Stimulated activated CD8-positive, alpha-beta memory T cell treated with anti-CD3 and anti-CD28 coated beads, Interleukin-4, amount 100 ng/mL, for 4 hours (primary cell): ENCODE measurements at places on chromosomes 1 and 21.

GRCh38 chr1:111803951-111804350 is 48.2 kb downstream of the DDX20 start:
- DNase-seq: no peak

DNA sequence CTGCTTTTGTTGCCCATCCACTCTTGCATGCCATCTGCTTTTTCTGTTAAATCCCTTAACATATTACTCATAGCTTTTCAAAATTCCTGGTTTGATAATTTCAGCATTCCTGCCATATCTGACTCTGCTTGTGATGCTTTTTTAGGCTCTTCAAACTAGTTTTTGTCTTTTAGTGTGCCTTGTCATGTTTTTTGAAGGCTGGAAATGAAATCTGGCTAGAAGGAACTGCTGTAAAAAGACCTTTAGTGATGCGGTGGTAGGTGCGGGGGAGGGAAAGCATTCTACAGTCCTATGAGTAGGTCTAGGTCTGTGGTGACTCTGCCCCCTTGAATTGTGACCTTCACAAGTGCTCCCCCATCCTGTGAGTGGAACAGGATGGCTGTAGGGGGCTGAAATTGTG is 15.0 kb upstream of the S100B start:
- no peak for DNase-seq

GRCh38 chr1:26409191-26409807 is 1.3 kb upstream of the LIN28A start:
- DNase-seq: no peak

GRCh38 chr1:242674951-242675645 is 150.6 kb upstream of the PLD5 start:
- DNase-seq: no peak

DNA sequence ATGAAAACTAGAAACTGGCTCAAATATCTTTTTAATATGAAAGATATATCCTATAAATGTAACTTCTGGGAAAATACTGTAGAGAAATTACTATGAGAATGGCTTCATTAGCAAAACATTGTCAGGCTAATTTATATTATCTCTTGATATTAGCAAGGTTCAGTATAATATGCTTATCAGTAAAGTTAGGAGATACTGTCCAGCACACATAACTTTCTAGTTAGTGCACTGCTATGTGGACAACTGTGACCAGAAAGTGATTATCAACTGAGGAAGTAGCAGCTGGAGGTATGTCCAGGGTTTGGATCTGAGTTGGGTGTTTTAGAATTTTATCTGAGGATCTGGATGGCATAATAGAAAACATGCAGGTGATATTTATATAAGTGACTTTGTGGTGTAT is 7.5 kb downstream of the LRRC8C start:
- no peak for DNase-seq

- DNase-seq: no peak
These were observed 41.3 kb downstream of the TBX19 start for GRCh38 chr1:168321945-168322344.

DNA sequence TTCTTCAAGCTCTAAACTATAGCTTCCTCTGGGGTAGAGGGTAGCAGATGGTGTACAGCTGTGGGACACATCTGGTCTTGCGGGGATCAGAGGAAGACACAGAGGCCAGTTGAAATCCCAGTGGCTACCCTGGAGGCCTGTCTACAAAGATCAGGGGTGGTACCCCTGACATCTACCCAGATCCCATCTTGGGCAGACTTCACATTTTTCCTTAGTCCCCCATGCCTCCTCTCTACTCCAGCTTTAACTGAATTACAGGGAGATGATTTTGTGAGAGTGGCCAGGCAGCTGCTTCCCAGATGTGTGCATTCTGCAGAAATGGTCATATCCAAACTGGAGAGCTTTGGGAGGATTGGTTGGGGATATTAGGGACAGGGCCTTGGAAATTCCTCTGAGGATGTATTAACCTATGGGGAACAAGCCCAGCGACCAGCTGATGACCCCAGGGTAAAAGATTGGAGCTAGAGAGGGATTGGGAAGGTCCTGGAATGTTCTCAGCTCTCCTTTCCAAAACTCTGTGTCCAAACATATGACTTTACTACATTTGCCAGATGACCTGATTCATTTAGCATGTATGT is 9.6 kb upstream of the CD34 start:
- no peak for DNase-seq

DNA sequence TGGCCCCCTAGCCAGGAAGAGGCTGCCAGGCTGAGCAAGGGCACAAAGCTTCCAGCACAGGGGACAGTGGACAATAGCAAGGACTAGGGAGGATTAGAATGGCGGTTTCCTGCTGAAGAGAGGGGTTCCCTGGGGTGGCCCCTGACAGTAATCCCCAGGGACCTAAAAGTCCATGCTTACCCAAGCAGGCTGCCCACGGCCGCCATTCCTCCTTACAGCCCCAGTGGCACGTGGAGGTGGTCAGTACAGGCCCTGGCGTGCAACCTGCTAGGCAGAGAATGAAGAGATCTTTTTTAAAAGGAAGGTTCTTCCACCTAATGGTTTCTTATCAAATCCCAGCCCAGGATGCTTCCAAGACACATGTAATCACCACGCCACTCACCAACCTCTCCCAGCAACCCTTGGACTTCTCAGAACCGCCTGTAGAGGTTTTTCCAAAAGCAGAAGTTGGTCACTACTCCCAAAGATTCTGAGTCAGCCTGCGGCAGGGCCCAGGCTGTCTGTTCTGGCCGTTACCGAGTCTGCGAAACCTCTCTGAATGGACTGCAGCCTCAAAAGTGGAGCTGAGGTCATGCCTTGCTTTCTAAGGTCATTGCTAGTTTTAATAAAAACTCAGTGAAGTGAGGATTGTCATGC is 926 bp downstream of the MRPL55 start:
- DNase-seq: no peak

- DNase-seq: no peak
These were observed 390.4 kb downstream of the TGFB2 start for GRCh38 chr1:218735436-218736032.

DNA sequence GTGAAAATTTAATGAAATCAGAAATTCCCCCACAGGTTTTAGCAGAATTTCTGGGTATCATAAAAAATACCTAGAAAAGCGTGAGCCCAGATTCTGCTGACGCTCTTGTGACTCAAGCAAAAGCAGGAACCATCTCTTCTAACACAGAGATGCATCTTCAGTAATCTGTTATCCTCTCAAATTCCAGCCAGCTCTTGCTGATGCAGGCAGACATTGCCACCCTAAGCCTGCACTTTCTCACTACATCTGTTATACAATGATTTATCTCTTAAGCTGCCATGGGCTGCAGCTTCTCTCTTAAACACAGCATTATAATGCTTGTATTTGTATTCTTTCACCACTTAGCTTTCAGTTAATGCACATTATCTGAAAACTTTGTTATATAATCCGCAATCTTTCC is 113.0 kb upstream of the RGS1 start:
- no peak for DNase-seq

DNA sequence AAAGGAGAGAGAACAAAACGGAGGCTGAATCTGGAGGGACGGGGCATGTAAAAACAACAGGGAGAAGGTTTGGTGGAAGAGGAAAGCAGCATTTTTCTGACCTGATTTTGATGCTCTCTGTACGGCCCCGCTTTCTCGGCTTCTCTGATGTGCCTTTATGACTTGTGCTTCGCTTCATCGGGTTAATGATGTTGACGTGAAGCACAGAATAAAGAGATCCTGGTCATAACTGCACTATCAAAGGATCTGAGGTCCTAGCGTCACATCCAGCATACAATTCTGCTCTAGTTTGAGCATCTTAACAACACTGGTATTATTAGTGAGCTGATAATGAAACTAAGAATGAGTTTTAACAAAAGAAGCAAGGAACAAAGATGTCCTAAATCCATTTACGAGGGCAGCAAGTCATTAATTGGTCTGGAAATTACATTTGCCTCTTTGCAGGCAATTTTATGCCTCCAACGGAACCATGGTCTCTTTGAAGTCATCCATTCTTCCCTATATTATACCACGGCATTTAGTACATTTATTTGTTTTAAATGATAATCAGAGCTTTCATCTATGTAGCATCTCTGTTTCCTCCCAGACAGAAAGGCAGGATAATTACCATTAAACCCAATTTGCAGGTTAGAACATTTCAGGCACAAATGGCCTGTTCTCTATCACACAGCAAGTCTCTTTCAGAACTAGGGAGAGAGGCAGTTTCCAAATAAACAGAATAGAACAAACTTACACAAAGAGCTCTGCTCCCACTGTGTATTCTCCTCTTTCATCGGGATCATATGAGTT is 45.3 kb upstream of the B3GALNT2 start:
- no peak for DNase-seq

- no peak for DNase-seq
These were observed 38.9 kb downstream of the ARHGEF11 start for GRCh38 chr1:157006676-157007075.

DNA sequence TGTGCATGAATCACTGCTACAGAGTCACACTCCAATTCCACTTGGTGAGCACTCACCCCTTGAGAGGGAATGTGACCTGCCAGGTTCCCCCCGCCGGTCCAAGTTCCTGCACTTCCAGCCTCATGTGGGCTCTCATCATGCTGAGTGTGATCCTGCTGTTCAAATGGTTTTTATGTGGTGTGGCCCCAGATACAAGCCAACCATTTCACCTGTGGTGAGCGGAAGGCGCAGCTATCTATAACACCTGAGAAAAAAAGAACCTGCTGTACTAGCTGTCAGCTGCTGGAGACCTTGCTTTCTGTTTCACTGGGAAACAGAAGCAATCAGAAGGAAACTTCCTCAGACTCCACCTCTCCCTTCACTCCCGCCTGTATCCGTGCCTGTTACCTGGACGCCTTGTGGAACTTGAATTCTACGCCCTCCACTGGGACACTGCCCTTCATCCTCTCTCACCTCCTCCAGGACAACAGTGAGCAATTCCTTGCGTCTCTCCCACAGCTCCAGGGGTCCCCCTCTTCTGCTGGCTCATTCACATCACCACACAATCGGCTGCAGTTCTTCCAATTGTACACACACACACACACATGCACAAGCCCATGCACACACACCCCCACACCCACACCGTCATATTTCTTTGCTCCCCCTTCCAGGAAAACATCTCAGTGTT is 64.4 kb upstream of the RPL11 start:
- DNase-seq: no peak

DNA sequence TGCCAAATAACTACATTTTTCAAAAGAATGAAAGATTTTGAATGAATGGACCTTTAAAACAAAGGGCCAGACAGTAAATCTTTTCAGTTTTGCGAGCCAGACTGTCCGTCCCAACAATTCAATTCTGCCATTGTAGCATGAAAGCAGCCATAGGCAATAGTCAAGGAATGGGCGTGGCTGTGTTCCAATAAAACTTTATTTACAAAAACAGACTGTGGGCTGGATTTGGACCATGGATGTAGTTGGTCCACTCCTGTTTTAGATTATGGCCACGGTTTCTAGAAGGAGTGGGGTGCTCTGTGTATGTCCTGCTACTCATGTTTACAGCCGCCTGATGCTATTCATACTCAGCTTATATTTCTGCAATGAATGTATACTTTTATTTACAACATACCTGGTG is 474.7 kb downstream of the CAMTA1 start:
- no peak for DNase-seq

DNA sequence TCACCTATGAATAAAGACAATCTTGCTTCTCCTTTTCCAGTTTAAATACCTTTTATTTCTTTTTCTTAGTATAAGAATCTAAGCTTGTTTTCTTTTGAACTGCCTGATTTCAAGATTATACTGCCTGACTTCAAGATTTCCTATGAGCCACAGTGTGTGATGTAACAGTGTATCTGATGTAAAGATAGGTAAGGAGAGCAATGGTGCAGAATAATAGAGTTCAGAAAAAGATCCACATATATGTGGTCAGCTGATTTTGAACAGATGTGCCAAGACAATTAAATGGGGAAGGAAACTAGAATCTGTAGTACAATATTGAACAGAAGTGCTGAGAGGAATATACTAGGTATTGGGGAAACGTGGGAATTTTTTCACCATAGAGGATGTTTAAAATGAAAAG is 21.0 kb downstream of the EXO1 start:
- DNase-seq: no peak

DNA sequence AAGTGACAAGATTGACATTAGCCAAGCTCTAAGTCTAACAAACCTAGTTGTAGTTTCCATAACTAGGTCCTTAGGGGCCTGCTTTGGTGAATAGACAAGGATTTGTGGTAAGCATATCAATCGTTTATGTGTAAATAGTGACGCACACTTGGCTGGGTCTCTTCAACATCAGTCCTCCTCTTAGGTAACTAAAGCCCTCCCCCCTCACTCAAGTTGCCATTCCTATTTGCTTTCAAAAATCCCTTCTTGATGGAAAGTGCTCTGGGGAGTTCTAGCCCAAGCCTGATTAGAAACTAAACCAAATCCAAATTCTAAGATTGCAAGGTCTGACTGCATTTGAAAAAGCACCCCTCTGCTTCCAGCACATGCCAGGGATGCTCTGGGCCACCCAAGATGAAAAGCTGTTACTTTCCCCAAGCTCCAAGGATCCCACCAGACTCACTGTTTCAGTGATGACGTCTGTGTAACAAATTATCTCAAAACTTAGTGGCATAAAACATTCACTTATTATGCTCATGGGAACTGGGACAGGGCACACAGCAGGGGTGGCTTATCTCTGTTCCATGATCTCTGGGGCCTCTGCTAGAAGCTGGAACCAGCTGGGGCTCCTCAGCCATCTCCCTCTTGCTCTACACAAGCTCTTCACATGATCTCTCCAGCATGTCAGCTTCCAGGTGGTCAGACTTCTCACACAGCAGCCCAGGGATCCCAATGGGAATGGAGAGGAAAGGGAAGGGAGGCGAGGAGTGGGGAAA is 74.1 kb downstream of the RRAGC start:
- no peak for DNase-seq

DNA sequence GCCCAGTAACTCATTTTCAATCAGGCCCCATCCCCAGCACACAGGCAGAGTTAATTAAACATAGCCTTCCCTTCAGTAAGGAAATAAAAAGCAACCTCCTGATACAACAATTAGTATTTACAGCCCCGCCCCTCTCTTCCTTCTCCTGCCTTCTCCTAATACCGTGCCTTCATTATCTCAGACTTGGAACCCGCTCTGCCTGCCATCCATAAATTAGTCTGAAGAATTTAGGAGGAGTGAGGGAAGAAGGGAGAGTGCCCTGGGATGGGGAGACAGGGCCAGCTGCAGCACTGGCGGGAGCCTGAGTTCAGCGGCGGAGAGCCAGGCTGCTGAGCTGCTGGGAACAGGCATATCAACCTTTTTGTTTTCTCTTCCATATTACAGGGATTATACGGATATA is 172.8 kb downstream of the ACTL8 start:
- DNase-seq: no peak
